Endodermal cell (in vitro differentiated cells): ENCODE measurements at places on chromosomes 6 and 20.

GRCh38 chr6:107820338-107821261, 3.5 kb downstream of the SCML4 start:
- H3K27ac ChIP-seq = peak overlapping the region; percentile 76
- no peaks in the 10 kb centered on the region for H3K4me1 ChIP-seq
- peaks cover 33% of the 10 kb centered on the region for H3K27me3 ChIP-seq
- peak overlapping the region; percentile 1 for H3K4me3 ChIP-seq
- H3K36me3 ChIP-seq = no peaks in the 10 kb centered on the region
- DNase-seq = peak; percentile 49

GRCh38 chr6:83470001-83470400, 39.1 kb upstream of the ME1 start:
- H3K27ac ChIP-seq = no peak overlapping the region
- DNase-seq = no peak
- no peak overlapping the region for H3K4me3 ChIP-seq
- no peaks in the 10 kb centered on the region for H3K4me1 ChIP-seq
- no peaks in the 10 kb centered on the region for H3K36me3 ChIP-seq

- no peaks in the 10 kb centered on the region for H3K4me1 ChIP-seq
- H3K4me3 ChIP-seq = no peak overlapping the region
- no peak for DNase-seq
- no peaks in the 10 kb centered on the region for H3K36me3 ChIP-seq
Observed at GRCh38 chr6:146984251-146984924, 219.8 kb upstream of the STXBP5 start.

GRCh38 chr20:32804022-32804715, 15.6 kb upstream of the MAPRE1 start:
- no peak overlapping the region for H3K27ac ChIP-seq
- H3K36me3 ChIP-seq = peaks cover 99% of the 10 kb centered on the region
- no peaks in the 10 kb centered on the region for H3K27me3 ChIP-seq
- DNase-seq = no peak

GRCh38 chr6:3750317-3751076, 1.0 kb downstream of the PXDC1 start:
- peaks cover 43% of the 10 kb centered on the region for H3K27me3 ChIP-seq
- H3K27ac ChIP-seq = no peak overlapping the region
- DNase-seq = peak; percentile 82
- no peaks in the 10 kb centered on the region for H3K36me3 ChIP-seq

GRCh38 chr6:133085896-133086295, 155.3 kb upstream of the EYA4 start:
- no peak overlapping the region for H3K27ac ChIP-seq
- no peaks in the 10 kb centered on the region for H3K27me3 ChIP-seq
- no peaks in the 10 kb centered on the region for H3K4me1 ChIP-seq
- no peak for DNase-seq
- no peaks in the 10 kb centered on the region for H3K36me3 ChIP-seq
- no peak overlapping the region for H3K4me3 ChIP-seq

- no peaks in the 10 kb centered on the region for H3K27me3 ChIP-seq
- peaks cover 30% of the 10 kb centered on the region for H3K36me3 ChIP-seq
- DNase-seq = no peak
- H3K4me1 ChIP-seq = no peaks in the 10 kb centered on the region
Observed at GRCh38 chr20:35115606-35116005, 23.0 kb upstream of the TRPC4AP start.

DNA sequence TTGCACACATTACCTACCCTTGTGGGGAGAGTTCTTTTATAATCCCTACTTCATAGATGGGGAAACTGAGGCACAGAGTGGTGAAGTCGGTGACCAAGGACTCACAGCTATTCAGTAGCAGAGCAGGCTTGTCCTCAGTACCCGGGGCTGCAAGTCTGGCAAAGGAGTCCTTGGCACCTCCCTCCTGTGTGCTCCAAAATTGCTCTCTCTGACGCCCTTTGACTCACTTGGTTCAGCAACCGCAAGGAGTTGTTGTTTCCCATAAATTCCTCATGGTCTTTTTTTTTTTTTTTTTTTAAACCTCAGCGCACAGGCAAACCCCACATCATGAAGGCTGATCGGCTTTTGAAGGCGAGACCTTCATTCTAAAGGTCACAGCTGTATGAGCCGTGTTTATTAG, 143.2 kb downstream of the CEBPB start:
- no peaks in the 10 kb centered on the region for H3K36me3 ChIP-seq
- no peak for DNase-seq
- peaks cover 2% of the 10 kb centered on the region for H3K4me1 ChIP-seq
- H3K27me3 ChIP-seq = no peaks in the 10 kb centered on the region
- no peak overlapping the region for H3K4me3 ChIP-seq

DNA sequence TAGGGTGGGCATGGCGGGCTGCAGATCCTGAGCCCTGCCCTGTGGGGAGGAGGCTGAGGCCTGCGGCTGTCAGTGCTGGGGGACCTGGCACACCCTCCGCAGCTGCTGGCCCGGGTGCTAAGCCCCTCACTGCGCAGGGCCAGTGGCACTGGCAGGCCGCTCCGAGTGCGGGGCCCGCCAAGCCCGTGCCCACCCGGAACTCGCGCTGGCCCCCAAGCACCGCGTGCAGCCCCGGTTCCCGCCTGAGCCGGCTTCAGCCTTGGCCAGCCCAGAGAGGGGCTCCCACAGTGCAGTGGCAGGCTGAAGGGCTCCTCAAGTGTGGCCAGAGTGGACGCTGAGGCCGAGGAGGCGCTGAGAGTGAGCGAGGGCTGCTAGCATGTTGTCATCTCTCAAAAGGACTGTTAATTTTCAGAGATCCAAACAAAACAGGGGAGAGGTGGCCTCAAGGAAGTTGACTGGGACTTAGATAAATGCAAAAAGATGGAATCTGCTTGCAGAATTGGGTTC, 74.5 kb upstream of the RBM24 start:
- no peak overlapping the region for H3K27ac ChIP-seq
- H3K27me3 ChIP-seq = no peaks in the 10 kb centered on the region
- DNase-seq = no peak
- H3K36me3 ChIP-seq = no peaks in the 10 kb centered on the region

DNA sequence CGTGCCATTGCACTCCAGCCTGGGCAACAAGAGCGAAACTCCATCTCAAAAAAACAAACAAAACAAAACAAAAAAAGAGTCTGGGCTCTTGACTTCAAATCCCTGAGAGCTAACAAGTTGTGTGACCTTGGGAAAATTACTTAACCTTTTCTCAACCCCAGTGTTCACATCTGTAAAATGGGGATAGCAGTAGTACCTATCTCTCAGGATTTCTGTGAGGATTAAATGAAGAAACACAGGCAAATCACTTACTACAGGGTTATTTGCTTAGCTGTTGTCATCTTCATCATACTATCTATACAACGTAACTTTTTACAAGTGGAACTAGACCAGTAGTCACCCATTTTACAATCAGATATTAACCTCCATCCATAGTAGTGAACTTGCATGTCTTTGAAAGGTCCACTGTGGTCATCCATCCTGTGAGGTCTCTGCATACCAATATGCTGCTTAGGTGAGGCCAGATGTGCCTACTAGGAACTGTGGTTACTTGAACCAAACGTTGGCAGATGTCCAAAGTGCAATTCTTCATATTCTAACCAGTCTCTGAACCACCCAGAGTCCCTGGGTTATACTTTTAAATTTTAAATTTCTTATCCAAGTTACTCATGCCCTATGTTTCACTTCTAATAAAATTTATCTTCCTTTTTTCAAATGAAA, 128.9 kb upstream of the BEND3 start:
- no peaks in the 10 kb centered on the region for H3K27me3 ChIP-seq
- no peaks in the 10 kb centered on the region for H3K4me1 ChIP-seq
- no peaks in the 10 kb centered on the region for H3K36me3 ChIP-seq
- no peak overlapping the region for H3K27ac ChIP-seq
- no peak overlapping the region for H3K4me3 ChIP-seq

GRCh38 chr6:32170294-32170693, 5.6 kb downstream of the AGPAT1 start:
- peaks cover 26% of the 10 kb centered on the region for H3K4me1 ChIP-seq
- no peak overlapping the region for H3K4me3 ChIP-seq
- H3K27me3 ChIP-seq = no peaks in the 10 kb centered on the region
- peaks cover 68% of the 10 kb centered on the region for H3K36me3 ChIP-seq
- H3K27ac ChIP-seq = no peak overlapping the region

- no peaks in the 10 kb centered on the region for H3K27me3 ChIP-seq
- H3K4me3 ChIP-seq = no peak overlapping the region
- peaks cover 5% of the 10 kb centered on the region for H3K4me1 ChIP-seq
- H3K27ac ChIP-seq = no peak overlapping the region
- DNase-seq = no peak
- peaks cover 56% of the 10 kb centered on the region for H3K36me3 ChIP-seq
Observed at GRCh38 chr6:84166395-84166794, 61.0 kb downstream of the CEP162 start.

- H3K4me3 ChIP-seq = no peak overlapping the region
- peak overlapping the region; percentile 8 for H3K27ac ChIP-seq
- peak; percentile 70 for DNase-seq
- no peaks in the 10 kb centered on the region for H3K36me3 ChIP-seq
- H3K4me1 ChIP-seq = no peaks in the 10 kb centered on the region
Observed at GRCh38 chr20:54267483-54268003, 59.7 kb downstream of the PFDN4 start.

DNA sequence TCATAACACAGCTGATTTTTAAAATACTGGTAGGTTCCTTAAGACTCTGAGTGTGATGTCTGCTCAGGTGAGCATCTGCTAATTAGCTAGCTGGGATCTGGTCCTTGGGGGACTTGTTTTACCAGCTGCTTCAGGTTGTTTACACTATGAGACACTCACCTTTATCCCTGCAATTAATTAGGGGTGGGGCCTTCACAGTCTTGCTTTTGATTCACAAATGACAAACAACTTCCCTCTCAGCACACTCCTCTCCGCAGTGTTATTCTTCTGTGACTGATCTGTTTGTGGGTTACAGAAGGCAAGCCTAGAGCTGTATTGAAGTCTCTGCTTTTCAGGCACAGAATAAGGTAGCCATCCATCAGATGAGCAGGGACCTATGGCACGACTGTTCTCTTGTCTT, 62.0 kb upstream of the CD83 start:
- H3K4me1 ChIP-seq = no peaks in the 10 kb centered on the region
- DNase-seq = no peak
- H3K4me3 ChIP-seq = no peak overlapping the region
- H3K27ac ChIP-seq = no peak overlapping the region

DNA sequence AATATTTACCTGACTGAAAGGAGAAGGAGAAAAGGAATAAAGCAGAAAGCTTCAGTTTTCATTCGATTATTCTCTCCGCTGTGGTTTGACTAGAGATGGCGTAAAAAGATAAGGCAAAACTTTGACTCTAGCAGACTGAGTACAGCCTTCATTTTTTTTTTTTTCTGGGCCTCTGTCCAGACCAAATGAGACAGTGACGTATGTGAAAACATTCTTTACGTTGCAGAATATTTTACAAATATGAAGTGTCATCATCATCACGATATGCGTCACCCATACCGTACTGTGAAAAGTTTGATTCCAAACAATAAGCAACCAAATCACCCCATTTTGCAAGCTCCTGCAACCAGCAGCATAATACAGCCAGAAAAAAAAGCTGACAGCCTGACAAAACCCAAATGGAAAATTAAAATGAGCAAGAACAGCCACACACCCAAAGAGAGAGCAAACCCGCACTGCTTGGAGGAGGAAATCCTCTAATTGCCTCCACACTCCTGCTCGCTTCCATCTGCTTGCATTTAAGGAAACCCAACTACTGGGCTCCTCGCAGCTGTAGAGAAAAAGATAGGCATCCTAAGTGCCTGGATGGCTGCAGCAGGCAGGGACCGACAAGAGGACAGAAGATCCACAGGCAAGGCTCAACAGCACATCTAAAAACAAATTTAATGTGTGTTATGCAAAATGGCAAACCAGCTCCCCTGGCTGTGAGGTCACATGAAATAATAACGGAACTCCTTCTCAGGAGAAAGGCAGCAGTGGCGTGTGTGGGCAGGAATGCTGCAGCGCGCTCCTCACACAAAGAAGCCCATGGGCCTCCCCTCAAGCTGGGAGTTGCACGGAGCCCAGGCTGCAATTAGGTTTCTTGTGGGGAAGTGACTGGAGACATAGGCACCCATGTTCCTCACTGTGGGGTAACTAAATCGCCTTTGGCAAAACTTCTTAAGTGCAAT, 113.1 kb downstream of the FYN start:
- H3K4me1 ChIP-seq = peaks cover 9% of the 10 kb centered on the region
- no peaks in the 10 kb centered on the region for H3K27me3 ChIP-seq
- no peak overlapping the region for H3K4me3 ChIP-seq
- H3K36me3 ChIP-seq = no peaks in the 10 kb centered on the region
- H3K27ac ChIP-seq = peak overlapping the region; percentile 39
- no peak for DNase-seq

DNA sequence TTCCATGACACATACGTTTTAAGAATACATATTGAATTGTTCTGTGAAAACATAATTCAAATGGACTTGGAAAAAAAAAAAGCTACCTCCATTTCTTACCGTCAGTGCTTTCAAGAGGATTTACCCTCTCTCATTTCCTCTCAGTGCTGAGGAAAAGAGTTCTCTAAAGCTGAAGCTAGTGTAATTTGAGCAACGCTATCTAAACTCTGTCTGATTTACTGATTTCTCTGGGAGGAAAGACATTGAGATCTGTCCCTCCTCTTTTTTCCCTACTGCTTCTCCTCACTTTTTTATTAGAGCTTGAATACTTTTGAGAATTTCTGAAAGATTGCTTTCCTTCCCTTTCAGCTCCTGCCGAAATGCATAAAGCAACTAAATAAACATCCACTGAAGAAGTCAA, 41.2 kb upstream of the GRIK2 start:
- DNase-seq = no peak
- H3K27ac ChIP-seq = no peak overlapping the region
- H3K27me3 ChIP-seq = no peaks in the 10 kb centered on the region
- H3K4me3 ChIP-seq = no peak overlapping the region
- H3K36me3 ChIP-seq = no peaks in the 10 kb centered on the region
- H3K4me1 ChIP-seq = no peaks in the 10 kb centered on the region
